Uterus (tissue), 4 donors: ENCODE measurements at places on chromosomes 2 and 18. TPM values are rescaled to one million over a fixed set of nuclear protein-coding genes. Genes with fewer than 3 reads are reported as not detected.

DNA sequence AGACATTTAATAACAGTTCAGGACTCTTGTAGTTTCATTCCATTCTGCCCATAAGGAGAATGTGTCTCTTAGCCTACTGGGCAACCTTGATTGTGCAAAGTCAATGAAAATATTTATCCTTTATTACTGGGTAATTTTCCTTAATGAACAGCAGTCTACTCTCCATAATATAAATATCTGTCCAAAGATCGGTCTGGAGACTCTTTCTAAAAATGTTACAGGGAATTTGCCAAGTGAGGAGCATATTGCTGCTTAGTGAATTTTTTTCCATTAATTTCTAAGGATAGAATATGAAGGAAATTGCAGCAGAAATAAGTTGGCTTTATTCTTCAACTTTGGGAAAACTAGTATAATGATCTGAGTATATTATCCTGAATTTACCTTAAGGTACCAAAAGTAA lies 817.1 kb upstream of the FSHR start:
- H3K27me3 ChIP-seq: no peaks in the 10 kb centered on the region
- H3K4me1 ChIP-seq: no peaks in the 10 kb centered on the region
- no peaks in the 10 kb centered on the region for H3K36me3 ChIP-seq
- H3K4me3 ChIP-seq: no peak overlapping the region
- no peak overlapping the region for H3K27ac ChIP-seq
- DNase-seq: no peak

GRCh38 chr18:63339920-63340484 lies 20.4 kb upstream of the BCL2 start:
- H3K27ac ChIP-seq: no peak overlapping the region
- no peak for DNase-seq
- H3K4me1 ChIP-seq: peaks cover 3% of the 10 kb centered on the region
- no peaks in the 10 kb centered on the region for H3K27me3 ChIP-seq
- H3K36me3 ChIP-seq: no peaks in the 10 kb centered on the region
- H3K4me3 ChIP-seq: no peak overlapping the region

The ONECUT2 gene
- total RNA-seq: not detected

DNA sequence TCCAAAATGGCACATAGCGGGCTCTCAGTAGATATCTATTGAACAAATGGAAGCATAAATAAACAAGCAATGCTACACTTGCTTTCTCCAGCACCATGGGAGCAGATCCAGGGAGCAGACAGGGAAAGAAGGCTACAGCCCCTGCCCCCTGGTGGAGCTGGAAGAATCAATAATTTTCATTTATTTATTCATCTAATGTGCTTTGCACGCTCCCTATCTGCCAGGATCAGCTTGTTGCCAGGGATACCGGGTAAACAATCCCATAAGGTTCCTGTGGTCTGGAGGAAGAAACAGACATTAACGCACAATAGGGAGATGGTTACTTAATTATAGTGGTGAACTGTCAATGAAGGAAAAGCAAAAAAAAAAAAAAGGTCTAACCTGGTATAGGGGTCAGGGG lies 40.1 kb upstream of the CLASP1 start:
- H3K27ac ChIP-seq: no peak overlapping the region
- H3K27me3 ChIP-seq: no peaks in the 10 kb centered on the region
- no peak for DNase-seq
- no peak overlapping the region for H3K4me3 ChIP-seq

The STK17B gene
- total RNA-seq: 7.2 TPM

DNA sequence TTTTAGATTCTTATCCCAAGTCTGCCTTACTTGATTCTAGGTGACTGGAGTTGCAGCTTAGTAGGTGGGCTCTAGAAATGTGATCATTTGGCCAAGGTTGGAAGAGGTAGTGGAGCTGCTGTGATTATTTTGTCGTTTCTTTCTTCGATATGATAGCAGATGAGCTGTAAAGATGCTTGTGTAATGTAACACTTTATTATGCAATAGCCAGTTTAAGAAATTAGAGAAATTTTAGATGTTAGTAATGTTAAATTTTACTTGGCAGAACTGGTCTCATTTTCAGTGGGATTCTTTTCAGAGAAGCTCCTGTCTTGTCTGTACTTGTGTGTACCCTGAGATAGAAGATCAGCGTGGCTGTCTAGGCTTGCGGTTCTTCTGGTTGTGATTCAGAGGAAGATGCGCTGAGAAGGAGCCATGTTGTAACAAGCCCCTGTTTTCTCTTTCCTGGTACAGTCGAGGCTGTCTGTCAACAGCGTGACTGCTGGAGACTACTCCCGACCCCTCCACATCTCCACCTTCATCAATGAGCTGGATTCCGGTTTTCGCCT lies 9.3 kb downstream of the TSN start:
- no peak for DNase-seq
- no peak overlapping the region for H3K27ac ChIP-seq
- H3K36me3 ChIP-seq: no peaks in the 10 kb centered on the region
- no peaks in the 10 kb centered on the region for H3K4me1 ChIP-seq
- H3K27me3 ChIP-seq: no peaks in the 10 kb centered on the region

DNA sequence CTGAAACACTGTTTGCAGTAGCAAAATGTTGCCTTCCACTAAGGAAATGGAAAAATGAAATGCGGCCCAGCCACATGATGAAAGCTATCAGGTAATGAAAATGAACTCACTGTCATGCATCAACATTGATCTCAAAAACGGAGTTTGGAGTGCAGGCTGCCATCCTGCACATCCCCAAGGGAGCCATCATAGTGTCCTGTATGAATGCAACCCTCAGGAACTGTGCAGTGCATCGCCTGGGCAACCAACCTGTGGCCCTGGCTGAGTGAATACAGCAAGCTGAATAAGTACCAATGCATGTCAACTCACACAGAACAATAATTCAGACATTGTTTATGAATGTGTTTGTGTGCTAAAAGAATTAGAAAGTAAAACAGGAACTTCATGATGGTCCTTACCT lies 23.1 kb upstream of the TXNDC2 start:
- no peak overlapping the region for H3K27ac ChIP-seq
- no peak overlapping the region for H3K4me3 ChIP-seq
- no peaks in the 10 kb centered on the region for H3K27me3 ChIP-seq
- no peaks in the 10 kb centered on the region for H3K36me3 ChIP-seq
- DNase-seq: no peak

- no peak overlapping the region for H3K4me3 ChIP-seq
- H3K36me3 ChIP-seq: no peaks in the 10 kb centered on the region
- H3K4me1 ChIP-seq: no peaks in the 10 kb centered on the region
- H3K27me3 ChIP-seq: no peaks in the 10 kb centered on the region
- no peak overlapping the region for H3K27ac ChIP-seq
Observed at GRCh38 chr2:1788478-1788959, 44.2 kb upstream of the PXDN start.

DNA sequence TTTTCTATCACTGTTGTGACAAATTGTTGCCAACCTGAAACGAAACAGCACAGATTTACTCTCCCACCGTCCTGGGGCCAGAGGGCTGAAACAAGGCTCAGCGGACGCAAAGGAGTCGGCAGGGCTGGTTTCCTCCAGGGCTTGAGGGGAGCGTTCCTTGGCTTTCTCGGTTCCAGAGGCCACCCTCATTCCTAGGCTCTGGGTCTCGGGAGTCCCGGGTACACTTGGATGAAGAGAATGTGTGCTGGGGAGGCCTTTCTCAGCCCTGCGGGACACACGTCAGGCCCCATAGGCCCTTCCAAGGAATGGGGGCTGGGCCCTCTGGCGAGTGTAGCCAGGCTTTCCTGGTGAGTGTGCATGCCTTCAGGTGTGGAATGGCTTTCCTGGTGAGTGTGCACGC lies 287.3 kb upstream of the HS6ST1 start:
- DNase-seq: peak; percentile 7
- no peaks in the 10 kb centered on the region for H3K36me3 ChIP-seq
- no peaks in the 10 kb centered on the region for H3K27me3 ChIP-seq
- no peak overlapping the region for H3K4me3 ChIP-seq
- no peak overlapping the region for H3K27ac ChIP-seq

DNA sequence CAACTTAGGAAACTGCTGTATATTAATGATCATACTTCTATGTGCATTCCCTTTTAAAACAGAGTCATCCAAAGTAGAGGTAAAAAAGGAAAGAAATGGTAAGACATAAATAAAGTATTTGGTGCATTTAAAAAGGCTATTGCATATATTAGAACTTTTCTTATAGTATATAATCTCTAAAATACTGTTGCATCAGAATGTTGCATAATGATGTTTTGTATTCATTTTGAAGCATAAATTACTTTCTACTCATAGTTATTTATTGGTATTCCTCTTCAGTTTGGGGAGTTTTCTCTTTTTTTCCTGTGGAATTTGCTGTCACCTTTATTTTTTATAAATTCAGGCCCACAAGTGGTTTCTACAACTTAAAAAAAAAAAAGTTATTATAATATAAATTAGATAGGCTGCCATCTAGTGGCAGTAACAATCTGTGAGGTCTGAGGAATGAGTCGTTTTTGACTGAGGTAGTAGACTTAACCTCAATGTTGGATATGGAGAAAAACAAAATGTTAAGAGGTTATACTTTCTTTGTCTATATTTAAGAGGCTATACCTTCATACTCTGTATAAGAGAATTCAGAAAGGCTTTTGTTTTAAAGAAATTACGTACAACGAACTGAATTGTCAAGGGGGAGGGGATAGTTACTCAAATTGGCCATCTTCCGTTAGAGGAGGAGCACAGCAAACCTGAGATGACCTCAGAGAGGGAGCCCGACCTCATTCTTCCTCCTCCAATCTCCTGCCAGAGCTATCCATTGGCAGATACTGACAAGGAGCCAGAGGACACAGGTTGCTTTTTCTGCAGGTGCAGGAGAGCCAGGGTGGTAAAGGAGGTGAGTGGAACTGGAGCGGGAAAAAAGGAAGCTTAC lies 23.8 kb downstream of the ANKAR start:
- H3K27ac ChIP-seq: no peak overlapping the region
- no peaks in the 10 kb centered on the region for H3K27me3 ChIP-seq
- H3K4me3 ChIP-seq: no peak overlapping the region
- peak; percentile 64 for DNase-seq
- H3K4me1 ChIP-seq: no peaks in the 10 kb centered on the region
- H3K36me3 ChIP-seq: no peaks in the 10 kb centered on the region

The ELOA2 gene
- not detected for total RNA-seq

- H3K36me3 ChIP-seq: no peaks in the 10 kb centered on the region
- no peak overlapping the region for H3K27ac ChIP-seq
- no peaks in the 10 kb centered on the region for H3K27me3 ChIP-seq
- no peak overlapping the region for H3K4me3 ChIP-seq
- no peaks in the 10 kb centered on the region for H3K4me1 ChIP-seq
Observed at GRCh38 chr18:9082711-9083510, 19.6 kb upstream of the NDUFV2 start.

GRCh38 chr2:437756-438393 lies 150.0 kb upstream of the ALKAL2 start:
- H3K27me3 ChIP-seq: no peaks in the 10 kb centered on the region
- DNase-seq: no peak
- no peak overlapping the region for H3K4me3 ChIP-seq
- H3K36me3 ChIP-seq: no peaks in the 10 kb centered on the region
- no peaks in the 10 kb centered on the region for H3K4me1 ChIP-seq

- no peaks in the 10 kb centered on the region for H3K4me1 ChIP-seq
- no peaks in the 10 kb centered on the region for H3K27me3 ChIP-seq
- H3K4me3 ChIP-seq: no peak overlapping the region
- no peak for DNase-seq
Observed at GRCh38 chr18:44589693-44590355, 90.9 kb upstream of the SETBP1 start.

The GRB14 gene
- total RNA-seq: 3.3 TPM

The GRHL1 gene
- total RNA-seq: 0.59 TPM

The MYO3B gene
- not detected for total RNA-seq

The NEU2 gene
- not detected for total RNA-seq

GRCh38 chr2:150404147-150404546 lies 83.3 kb downstream of the RND3 start:
- no peaks in the 10 kb centered on the region for H3K4me1 ChIP-seq
- no peaks in the 10 kb centered on the region for H3K36me3 ChIP-seq
- DNase-seq: no peak
- H3K27ac ChIP-seq: no peak overlapping the region
- no peak overlapping the region for H3K4me3 ChIP-seq
